ENCODE measurements at places on chromosomes 5 and 9. TPM values are rescaled to one million over a fixed set of nuclear protein-coding genes. Genes with fewer than 3 reads are reported as not detected.

Gene STX17
- total RNA-seq = 27.9 TPM

GRCh38 chr9:94892675-94893074 is 166.2 kb downstream of the AOPEP start:
- no peak for DNase-seq

Gene CARTPT
- total RNA-seq = not detected

Gene GTF3C4
- 17.8 TPM for total RNA-seq

Gene SPAAR
- not detected for total RNA-seq

Gene NME5
- total RNA-seq = not detected

GRCh38 chr9:130215341-130216119 is 43.3 kb downstream of the NCS1 start:
- no peak for DNase-seq

DNA sequence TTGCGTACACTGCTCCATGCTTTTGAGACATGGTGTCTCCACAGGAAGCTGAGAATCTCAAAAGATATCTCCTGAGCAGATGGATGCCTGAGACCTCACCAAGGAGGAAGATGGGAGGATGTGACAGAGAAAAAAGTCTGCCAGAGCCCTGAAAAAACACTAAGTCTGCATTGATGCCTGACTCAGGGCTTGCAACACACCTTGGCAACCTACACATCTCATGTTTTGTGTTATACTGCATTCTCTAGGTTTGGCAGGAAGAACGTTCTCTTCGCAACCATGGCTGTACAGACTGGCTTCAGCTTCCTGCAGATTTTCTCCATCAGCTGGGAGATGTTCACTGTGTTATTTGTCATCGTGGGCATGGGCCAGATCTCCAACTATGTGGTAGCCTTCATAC is 19.2 kb downstream of the SLC22A4 start:
- no peak for DNase-seq

Gene DCAF10
- 18.4 TPM for total RNA-seq

DNA sequence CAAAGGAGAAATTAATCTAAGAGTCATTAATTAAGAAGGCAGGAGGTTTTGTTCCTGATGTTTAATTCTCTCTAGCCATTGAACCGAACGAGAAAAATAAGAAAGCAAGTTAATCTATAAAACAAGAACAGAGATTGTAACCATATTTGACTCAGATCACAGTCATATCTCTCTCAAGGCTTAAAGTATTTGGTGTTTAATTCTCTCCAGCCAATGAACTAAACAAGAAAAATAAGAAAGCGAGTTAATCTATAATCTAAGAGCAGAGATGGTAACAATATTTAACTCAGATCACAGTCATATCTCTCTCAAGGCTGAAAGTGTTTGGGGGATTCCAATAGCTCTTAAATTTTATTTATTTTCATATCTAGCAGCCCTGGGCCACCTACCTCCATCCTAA is 74.4 kb upstream of the SHISAL2B start:
- DNase-seq = no peak

DNA sequence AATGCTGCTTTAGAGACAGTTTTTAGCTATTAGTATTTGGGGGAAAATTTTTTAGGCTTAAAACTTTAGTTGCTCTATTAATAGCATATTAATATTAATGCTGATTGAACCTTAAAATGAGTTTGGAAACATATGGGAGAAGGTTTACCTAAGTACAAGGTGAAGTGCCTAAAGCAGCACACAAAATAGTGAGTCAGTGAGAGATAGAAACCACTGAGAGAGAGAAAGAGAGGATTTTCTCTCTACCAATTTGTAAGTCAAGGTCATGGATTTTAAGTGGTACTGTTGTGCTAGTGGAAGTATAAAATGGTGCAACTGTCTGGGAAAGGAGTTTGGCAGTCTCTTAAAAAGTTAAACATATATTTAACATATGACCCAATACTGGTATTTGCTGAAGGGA is 64.9 kb downstream of the MARCHF3 start:
- no peak for DNase-seq

GRCh38 chr5:163574472-163575440 is 69.3 kb downstream of the MAT2B start:
- no peak for DNase-seq

- DNase-seq = no peak
Measured at GRCh38 chr5:157892974-157893373, 34.0 kb upstream of the CLINT1 start.

DNA sequence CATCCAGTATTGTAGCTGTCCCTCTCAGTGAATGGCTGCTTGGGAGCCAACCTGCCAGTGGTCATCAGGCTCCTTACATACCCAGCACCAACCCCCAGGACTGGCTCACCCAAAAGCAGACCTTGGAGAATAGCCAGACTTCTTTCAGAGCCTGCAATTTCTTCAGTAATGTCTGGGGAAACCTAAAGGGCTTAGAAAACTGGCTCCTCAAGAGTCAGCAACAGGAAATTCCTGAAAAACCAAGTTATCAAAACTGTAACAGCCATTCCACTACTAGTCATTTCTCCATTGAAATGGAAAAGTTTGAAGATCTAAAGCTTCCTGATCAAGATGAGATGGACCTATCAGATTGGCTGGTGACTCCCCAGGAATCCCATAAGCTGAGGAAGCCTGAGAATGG is 12.3 kb upstream of the STING1 start:
- DNase-seq = no peak

DNA sequence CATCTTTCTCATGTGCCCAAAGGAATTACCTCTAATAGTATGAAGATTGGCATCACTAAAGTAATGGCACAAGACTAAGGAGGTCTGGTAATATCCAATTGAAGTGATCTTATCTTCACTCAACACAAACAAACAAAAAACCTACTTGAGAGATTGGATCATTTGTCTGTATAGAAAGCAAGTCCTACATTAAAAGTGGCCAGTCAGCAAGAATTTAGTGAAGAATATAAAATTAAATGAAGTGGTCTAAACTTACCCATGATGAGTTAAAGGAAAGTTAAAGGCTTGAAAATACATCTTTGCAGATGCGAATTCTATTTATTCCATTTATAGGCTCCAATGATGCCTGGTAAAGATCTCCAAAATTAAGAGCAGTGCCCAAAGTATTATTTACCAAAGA is 350.3 kb upstream of the PCSK5 start:
- DNase-seq = no peak

DNA sequence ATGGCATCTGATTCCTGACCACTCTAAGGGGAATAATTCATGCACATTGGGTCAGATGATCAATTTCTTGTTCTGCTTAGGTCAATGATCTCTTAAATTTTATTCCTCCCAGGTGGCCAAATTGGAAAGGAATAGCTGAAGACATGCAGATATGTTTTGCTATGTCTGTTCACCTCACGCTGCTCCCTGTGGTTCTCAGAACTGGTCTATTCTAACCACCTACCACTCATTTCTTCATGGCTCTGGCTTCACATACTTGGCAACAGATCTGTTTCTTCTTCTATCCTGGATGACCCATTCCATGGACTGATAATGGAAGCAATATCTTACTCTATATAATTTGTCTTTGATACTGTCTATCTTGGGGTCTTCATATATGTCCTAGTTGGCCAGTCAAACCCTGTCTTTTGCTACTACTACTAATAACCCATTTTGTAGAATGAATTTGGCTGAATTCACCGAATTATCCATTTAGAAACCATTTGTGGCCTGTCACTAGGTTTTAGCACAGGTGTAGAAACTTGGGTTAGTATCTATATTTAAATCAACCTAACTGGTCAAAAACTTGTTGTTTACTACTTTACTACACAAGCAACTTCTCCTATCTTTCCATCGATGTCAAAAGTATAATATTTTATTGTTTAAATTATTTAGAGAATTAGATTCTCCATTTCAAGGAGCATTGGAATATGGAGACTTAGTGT is 650.9 kb downstream of the TLE4 start:
- no peak for DNase-seq

Gene PCDHB12
- total RNA-seq = not detected

DNA sequence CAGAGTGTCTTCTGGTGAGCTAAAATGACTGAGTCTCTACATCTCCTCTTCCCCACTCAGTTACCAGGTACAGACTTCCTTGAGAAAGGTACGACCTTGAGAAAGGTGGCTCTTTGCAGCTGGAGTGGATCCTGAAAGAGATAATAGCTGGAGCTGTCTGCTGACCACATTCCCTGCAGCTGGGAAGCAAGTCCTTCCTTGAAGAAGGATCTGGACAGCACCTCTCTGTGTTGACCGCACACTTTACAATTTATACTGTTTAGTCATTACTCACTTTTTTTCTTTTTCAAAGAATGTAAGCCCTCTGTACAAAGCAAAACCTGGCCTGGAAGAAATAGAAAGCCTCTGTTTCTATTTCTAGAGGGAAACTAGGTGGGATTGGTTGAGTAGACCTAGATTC is 148.8 kb downstream of the MACIR start:
- no peak for DNase-seq

GRCh38 chr5:36397901-36398536 is 96.3 kb upstream of the RANBP3L start:
- DNase-seq = no peak

- no peak for DNase-seq
Measured at GRCh38 chr9:99962680-99963261, 56.3 kb downstream of the STX17 start.

DNA sequence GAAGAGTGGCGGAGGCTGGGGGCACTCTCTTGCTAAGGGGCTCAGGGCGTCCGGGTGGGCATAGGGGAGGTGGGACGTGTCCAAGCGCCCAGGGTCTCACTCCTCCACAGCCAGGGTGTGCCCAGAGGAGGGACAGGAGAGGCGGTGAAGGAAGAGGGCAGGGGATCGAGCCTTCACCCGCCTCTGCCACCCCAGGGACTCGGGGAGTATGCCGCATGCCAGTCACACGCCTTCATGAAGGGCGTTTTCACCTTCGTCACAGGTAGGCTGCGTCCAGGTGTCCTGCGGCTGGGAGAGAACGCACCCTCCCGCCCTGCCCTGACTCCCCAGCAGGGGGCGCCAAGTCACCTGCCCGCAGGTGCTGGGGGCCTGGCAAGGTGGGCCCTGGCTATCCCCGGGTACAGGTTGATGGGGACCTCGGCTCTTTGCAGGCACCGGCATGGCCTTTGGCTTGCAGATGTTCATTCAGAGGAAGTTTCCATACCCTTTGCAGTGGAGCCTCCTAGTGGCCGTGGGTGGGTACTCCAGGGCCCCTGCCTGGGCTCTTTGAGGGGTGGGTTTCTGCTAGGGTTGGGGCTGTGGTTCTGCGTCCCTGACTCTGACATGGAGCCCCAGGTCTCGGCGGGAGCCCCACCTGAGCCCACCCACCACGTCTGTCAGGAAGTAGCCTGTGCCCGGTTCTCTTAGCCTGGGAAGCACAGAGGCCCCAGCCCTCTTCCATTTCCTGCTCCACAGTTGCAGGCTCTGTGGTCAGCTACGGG is 552 bp downstream of the TMEM141 start:
- peak; percentile 60 for DNase-seq

Data from activated T-helper 2 cell treated with anti-CD3 and anti-CD28 coated beads, Interferon-gamma antibody, Interleukin-2, Interleukin-4, amounts not matched to agents 10 μg/mL and 5 μg/mL and 100 μg/mL, durations not matched to agents 14 hours and 24 hours and 36 hours (primary cell).